ENCODE measurements at places on chromosomes 6 and 20. TPM values are rescaled to one million over a fixed set of nuclear protein-coding genes. Genes with fewer than 3 reads are reported as not detected.

- H3K27me3 ChIP-seq = peaks cover 11% of the 10 kb centered on the region
- H3K4me3 ChIP-seq = no peak overlapping the region
- no peaks in the 10 kb centered on the region for H3K36me3 ChIP-seq
- no peaks in the 10 kb centered on the region for H3K4me1 ChIP-seq
Observed at GRCh38 chr6:106979435-106979884, 4.9 kb upstream of the CD24 start.

CUL7 gene
- total RNA-seq = 14.8 TPM

DNA sequence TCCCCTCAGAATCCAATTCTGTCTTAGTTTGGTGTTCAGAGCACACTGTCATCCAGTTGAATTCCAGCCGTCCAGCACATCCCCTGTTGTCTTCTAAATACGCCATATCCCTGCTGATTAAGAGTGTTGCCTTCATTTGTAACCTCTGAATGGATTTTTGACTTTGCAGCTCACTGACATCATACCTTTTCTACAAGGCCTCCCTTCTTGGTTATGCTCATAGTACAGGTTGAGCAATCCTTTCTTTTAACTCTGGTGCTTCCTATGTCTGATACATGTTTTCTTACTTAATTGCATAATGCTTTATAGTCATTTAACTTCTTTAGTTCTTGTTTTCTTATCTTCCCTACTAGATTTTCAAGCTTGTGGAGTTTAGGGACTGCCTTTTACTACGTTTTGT lies 36.4 kb downstream of the XRN2 start:
- no peak overlapping the region for H3K27ac ChIP-seq
- H3K4me1 ChIP-seq = no peaks in the 10 kb centered on the region
- H3K27me3 ChIP-seq = no peaks in the 10 kb centered on the region
- H3K4me3 ChIP-seq = no peak overlapping the region
- DNase-seq = no peak
- H3K36me3 ChIP-seq = peaks cover 72% of the 10 kb centered on the region

ID1 gene
- total RNA-seq = 71.6 TPM

GRCh38 chr6:107493158-107494057 lies 3.5 kb downstream of the SOBP start:
- DNase-seq = peak; percentile 90
- peak overlapping the region; percentile 26 for H3K27ac ChIP-seq
- peaks cover 42% of the 10 kb centered on the region for H3K4me1 ChIP-seq
- H3K4me3 ChIP-seq = peak overlapping the region; percentile 88
